ENCODE measurements at places on chromosomes 16 and 17.

DNA sequence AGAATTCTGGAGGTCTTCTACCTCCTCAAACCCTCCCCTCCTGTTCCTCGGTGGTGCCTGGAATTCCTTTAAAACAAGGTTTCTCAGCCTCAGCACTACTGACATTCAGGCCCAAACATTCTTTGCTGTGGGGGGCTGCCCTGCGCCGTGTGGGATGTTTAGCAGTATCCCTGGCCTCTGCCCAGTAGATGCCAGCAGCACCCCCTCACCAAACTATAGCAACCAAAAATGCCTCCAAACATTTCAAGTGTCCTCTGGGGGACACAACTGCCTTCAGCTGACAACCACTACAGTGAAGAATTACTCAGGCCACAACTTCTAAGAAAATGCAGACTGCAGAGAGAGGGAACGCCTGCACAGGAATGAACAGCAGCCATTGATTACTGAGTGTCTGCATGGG lies 28.4 kb downstream of the TEKT5 start:
- no peak for DNase-seq

DNA sequence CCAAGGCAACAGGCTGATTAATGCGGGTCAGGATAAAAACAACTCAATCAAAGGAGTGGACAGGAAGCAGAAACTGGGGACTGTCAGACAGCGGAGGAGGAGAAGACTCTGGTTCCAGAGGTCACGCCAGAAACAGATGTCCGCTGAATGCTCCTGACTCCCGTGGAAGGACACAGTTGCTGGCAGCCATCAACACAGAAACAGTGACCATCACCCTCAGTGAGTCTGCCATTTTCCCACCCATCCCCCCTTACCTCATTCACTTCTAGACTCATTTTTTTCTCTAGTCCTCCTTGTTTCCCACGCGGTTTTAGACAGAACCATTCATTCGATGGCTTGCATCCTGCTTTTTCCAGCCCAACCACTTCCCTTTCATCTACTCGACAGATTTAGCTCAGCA lies 40.9 kb downstream of the DHRS7C start:
- no peak for DNase-seq

- no peak for DNase-seq
Measured at GRCh38 chr17:47176389-47176826, 12.7 kb downstream of the CDC27 start.

DNA sequence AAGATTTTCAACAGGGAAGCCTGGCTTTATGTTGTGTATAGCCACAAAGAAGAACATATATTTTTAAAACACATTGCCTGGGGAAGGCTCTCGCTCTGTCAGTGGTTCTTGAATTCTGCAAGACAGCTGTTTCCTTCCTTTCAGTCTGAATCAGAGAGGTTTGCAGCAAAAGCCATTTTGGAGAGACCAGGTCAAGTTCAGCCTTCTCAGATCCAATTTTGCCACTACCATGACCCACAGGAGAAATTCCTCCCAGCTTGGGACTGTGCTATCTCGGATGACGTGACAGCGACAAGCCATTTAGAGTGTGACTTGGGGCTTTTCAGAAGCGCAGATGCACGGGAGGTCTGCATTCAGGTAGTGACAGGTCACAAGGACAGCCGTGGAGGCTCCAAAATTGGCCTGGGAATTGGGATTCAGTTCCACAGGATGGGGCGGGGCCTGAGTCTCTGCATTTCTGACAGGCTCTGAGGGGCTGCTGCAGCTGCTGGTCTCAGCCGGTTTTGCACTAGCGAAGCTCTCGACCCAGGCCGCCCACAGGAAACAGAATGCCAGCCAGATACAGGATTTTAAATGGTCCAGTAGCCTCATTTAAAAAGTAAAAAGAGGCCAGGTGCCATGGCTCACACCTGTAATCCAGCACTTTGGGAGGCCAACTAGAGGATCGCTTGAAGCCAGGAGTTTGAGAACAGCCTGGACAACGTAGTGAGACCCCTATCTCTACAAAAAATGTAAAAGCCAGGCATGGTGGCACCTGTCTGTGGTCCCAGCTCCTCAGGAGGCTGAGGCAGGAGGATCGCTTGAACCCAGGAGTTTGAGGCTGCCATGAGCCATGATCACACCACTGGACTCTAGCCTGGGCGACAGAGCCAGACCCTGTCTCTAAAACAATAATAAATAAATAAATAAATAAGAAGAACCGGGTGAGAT lies 196.6 kb upstream of the CIBAR2 start:
- DNase-seq = no peak

- no peak for DNase-seq
Measured at GRCh38 chr17:76138234-76138895, 2.7 kb downstream of the FOXJ1 start.

- DNase-seq = no peak
Measured at GRCh38 chr17:41767324-41768042, 19.0 kb downstream of the JUP start.

GRCh38 chr16:46690281-46691178 lies 1.1 kb downstream of the ORC6 start:
- no peak for DNase-seq

Measured in HCEC 1CT (cell line).